Stomach (tissue), 19 donors: ENCODE measurements at places on chromosomes 2 and 18. TPM values are rescaled to one million over a fixed set of nuclear protein-coding genes. Genes with fewer than 3 reads are reported as not detected.

DNA sequence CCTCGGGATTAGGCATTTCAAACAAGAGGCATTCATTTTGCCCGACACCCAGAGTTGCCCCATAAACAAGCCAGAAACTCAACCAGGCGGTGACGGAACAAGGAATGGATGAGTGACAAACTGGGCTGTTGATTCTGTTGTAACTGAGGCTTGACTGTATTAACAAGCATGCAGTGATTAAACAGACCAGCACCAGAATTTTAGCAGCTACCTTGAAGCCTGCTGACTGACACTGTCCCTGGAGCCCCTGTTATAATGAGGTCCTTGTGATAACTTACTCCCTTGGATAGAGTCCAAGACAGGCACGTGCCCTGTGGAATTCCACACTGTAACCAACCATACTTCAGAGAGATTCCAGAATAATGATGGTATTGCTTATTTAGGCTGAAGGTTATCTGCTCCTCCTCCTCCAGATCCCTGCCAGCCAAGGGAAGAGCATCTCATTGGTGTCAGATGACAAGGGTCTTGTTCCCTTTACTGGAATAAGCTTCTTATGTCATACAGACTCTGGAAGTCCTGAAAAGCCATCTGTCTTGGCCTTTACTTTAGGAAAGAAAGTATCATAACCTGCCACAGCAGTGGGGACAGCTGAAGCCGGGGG is 97.1 kb upstream of the RMDN2 start:
- no peaks in the 10 kb centered on the region for H3K4me1 ChIP-seq
- H3K36me3 ChIP-seq = no peaks in the 10 kb centered on the region
- no peaks in the 10 kb centered on the region for H3K27me3 ChIP-seq
- DNase-seq = no peak
- H3K4me3 ChIP-seq = no peak overlapping the region

DNA sequence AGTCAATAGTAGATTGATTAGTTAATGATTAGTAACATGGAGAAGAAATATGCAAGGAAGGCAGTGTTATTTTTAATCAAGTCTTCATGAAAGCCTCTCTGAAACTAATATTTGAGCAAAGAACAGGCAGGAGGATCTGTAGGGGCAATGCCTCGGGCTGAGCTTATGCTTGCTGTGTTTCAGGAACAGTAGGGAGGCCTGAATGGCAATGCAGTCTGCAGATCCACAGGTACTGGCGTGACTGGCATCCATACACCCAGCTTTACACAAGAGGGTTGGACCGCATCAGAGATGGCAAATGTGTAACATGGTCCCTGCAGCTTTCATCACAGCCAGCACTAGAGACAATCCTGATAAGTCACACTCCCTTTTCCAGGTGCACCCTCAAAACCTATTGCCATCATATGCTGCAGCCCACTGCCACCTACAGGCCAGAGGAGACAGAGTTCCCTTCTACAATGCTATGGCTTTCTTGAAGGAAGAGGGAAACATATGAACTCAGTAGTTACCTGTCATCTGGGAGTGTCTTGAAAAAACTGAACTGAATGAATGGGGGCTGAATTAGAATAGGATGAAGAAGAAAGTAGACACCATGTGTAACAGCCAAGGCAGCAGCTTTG is 582.4 kb upstream of the RAB6C start:
- no peaks in the 10 kb centered on the region for H3K4me1 ChIP-seq
- H3K27me3 ChIP-seq = no peaks in the 10 kb centered on the region
- no peak overlapping the region for H3K27ac ChIP-seq
- DNase-seq = peak; percentile 80
- no peak overlapping the region for H3K4me3 ChIP-seq

GRCh38 chr18:62538881-62539280 is 16.1 kb downstream of the ZCCHC2 start:
- H3K4me1 ChIP-seq = no peaks in the 10 kb centered on the region
- no peak for DNase-seq
- H3K36me3 ChIP-seq = peaks cover 40% of the 10 kb centered on the region
- H3K4me3 ChIP-seq = no peak overlapping the region
- H3K27me3 ChIP-seq = no peaks in the 10 kb centered on the region

GRCh38 chr2:78383576-78383975 is 641.9 kb upstream of the REG3G start:
- H3K27me3 ChIP-seq = no peaks in the 10 kb centered on the region
- peak; percentile 3 for DNase-seq
- H3K4me3 ChIP-seq = no peak overlapping the region
- H3K4me1 ChIP-seq = no peaks in the 10 kb centered on the region
- H3K27ac ChIP-seq = no peak overlapping the region
- H3K36me3 ChIP-seq = no peaks in the 10 kb centered on the region

DNA sequence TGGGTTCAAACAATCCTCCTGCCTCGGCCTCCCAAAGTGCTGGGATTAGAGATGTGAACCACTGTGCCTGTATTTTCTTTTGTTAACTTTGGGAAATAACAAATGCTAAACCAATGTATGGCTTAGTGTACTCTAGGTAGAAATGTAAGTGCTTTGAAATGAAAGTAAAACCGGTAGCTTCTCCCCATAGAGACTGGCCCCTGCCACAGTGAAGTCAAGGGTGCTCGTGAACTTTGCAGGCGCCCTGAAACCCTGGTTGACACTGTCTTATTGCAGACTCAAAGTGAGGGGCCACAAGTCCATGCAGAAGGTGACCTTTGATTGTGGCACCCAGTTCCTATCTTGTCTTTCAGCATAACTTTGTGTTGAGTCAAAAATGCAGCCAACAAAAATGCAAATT is 24.2 kb upstream of the MTCL1 start:
- H3K27ac ChIP-seq = no peak overlapping the region
- no peaks in the 10 kb centered on the region for H3K4me1 ChIP-seq
- no peak overlapping the region for H3K4me3 ChIP-seq

GRCh38 chr2:3405876-3406275 is 26.4 kb downstream of the TRAPPC12 start:
- peaks cover 9% of the 10 kb centered on the region for H3K4me1 ChIP-seq
- peaks cover 69% of the 10 kb centered on the region for H3K36me3 ChIP-seq
- peak; percentile 45 for DNase-seq
- no peaks in the 10 kb centered on the region for H3K27me3 ChIP-seq
- no peak overlapping the region for H3K4me3 ChIP-seq

- H3K27ac ChIP-seq = no peak overlapping the region
- H3K27me3 ChIP-seq = no peaks in the 10 kb centered on the region
- no peak for DNase-seq
- no peaks in the 10 kb centered on the region for H3K36me3 ChIP-seq
- no peak overlapping the region for H3K4me3 ChIP-seq
These were observed 16.8 kb downstream of the IL37 start for GRCh38 chr2:112927745-112928144.

- no peaks in the 10 kb centered on the region for H3K27me3 ChIP-seq
- no peaks in the 10 kb centered on the region for H3K36me3 ChIP-seq
- H3K4me1 ChIP-seq = peaks cover 28% of the 10 kb centered on the region
- peak overlapping the region; percentile 37 for H3K27ac ChIP-seq
These were observed 26.4 kb upstream of the CYTIP start for GRCh38 chr2:157470321-157470720.

DNA sequence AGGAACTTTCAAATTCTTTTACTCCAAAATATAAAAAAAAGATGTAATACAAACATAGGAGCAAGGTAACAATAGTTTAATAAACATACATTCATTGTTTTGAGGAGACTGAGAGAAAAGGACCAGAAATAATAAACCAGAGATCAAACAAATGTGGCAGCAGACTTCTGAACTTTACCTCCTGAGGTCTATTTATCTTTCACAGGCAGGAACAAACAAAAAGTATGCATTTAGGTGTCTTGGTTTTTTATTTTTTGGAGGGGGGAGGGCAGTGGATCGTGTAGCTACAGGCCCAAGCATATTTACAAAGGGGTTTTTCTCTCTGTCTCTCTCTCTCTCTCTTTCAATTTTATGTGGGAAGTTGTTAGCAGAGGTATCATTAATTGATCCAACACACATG is 5.6 kb downstream of the PPP4R1 start:
- H3K27me3 ChIP-seq = no peaks in the 10 kb centered on the region
- DNase-seq = no peak
- H3K4me3 ChIP-seq = no peak overlapping the region
- H3K36me3 ChIP-seq = peaks cover 4% of the 10 kb centered on the region

ALMS1 gene
- polyA plus RNA-seq = 7.0 TPM
